ENCODE measurements at places on chromosomes 7 and 10.

DNA sequence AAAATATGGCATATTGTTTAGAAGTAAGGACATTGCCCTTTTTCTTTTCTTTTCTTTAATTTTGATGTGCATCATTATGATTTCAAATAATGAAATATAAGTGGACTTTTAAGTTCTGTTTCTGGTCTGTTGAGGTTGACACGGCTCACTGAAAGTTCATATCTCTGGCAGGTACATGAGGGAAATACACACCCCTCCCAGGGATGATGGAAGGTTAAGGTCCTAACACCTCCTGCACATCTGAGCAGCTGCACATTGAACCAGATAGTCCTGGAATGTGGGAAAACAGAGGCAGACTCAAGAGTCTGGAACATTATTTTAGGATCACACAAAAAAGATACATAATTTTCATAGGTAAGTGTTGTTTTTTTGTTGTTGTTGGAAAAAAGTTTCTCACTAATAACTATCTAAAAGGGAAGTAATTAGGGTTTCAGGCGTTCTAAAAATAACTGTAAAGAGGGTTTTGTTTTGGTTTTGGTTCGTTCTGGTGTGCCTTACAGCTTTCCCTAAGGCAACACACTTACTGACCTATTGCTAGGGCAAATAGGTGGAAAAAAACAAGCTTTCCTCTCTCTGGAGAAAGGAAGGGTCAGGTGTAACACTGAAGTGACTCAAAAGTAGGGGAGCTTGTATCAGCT is 201.2 kb upstream of the PRKCQ start:
- no peaks in the 10 kb centered on the region for H3K36me3 ChIP-seq
- peaks cover 13% of the 10 kb centered on the region for H3K27me3 ChIP-seq
- no peak overlapping the region for H3K27ac ChIP-seq
- H3K4me1 ChIP-seq, result peaks cover 2% of the 10 kb centered on the region

GRCh38 chr10:1425879-1426278 is 311.4 kb downstream of the ADARB2 start:
- DNase-seq, result no peak
- peaks cover 29% of the 10 kb centered on the region for H3K27me3 ChIP-seq
- no peak overlapping the region for H3K4me3 ChIP-seq

GRCh38 chr7:149489391-149490024 is 8.1 kb downstream of the ZNF746 start:
- H3K27ac ChIP-seq, result no peak overlapping the region
- no peaks in the 10 kb centered on the region for H3K27me3 ChIP-seq
- peak; percentile 64 for DNase-seq
- peaks cover 90% of the 10 kb centered on the region for H3K36me3 ChIP-seq
- H3K4me3 ChIP-seq, result no peak overlapping the region

DNA sequence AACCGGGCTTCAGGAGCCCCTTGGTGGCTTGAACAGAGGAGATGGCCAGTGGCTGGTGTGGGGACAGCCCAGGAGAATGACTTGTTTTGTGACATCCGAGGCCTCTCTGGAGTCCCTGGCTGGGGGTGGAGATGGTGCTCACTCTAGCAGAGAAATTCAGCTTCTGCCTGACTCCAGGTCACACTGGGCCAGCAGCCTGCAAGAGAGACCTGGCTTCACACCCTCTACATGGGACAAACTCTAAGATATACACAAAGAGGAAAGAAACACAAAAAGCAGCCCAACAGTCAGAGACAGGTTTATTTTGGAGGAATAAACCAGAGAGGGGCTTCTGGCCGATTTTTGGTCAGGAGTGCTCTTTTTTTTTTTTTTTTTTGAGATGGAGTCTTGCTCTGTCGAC is 132.8 kb downstream of the ELFN1 start:
- no peaks in the 10 kb centered on the region for H3K4me1 ChIP-seq
- H3K27ac ChIP-seq, result no peak overlapping the region
- no peaks in the 10 kb centered on the region for H3K27me3 ChIP-seq
- no peak overlapping the region for H3K4me3 ChIP-seq
- no peak for DNase-seq

- H3K27ac ChIP-seq, result no peak overlapping the region
- no peaks in the 10 kb centered on the region for H3K27me3 ChIP-seq
- H3K4me3 ChIP-seq, result no peak overlapping the region
- no peak for DNase-seq
These were observed 46.4 kb upstream of the RSBN1L start for GRCh38 chr7:77649716-77650349.

- H3K27ac ChIP-seq, result no peak overlapping the region
- H3K4me3 ChIP-seq, result no peak overlapping the region
- no peaks in the 10 kb centered on the region for H3K36me3 ChIP-seq
- H3K4me1 ChIP-seq, result no peaks in the 10 kb centered on the region
- DNase-seq, result peak; percentile 83
These were observed 52.0 kb downstream of the THNSL1 start for GRCh38 chr10:25068152-25069058.

GRCh38 chr7:47669178-47669891 is 87.4 kb upstream of the TNS3 start:
- H3K27ac ChIP-seq, result peak overlapping the region; percentile 35
- no peak for DNase-seq
